Activated T-cell treated with anti-CD3 and anti-CD28 coated beads for 1 hour (primary cell): ENCODE measurements at places on chromosomes 12 and 14.

DNA sequence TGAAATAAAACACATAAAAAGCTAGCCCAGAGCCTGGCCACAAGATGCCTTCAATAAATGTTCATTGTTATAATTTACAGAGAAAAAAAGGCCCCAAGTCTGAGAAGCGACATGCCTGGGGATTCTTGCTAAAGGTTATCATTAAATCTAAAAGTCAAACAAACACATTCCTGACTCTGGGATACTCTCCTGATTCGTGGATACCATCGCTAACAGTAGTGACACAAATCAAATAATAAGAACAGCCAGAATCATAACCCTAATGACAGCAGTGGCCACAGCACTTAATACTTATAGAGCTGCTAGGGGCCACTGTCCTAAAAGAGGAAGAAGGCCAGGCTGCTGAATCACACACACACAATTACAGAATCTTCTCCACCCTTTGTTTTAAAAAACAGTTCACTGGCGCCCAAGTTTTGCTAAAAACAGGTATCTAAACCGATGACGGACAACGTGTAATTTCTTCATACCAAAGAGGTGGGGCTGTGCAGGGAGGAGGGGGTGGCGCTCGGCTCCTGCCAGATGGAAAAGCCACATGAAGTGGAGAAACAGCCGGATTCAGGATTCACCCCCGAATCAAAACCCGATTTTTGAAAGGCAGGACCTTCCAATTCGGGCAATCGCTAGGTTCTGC is 1.2 kb downstream of the CLIP1 start:
- no peak for DNase-seq

DNA sequence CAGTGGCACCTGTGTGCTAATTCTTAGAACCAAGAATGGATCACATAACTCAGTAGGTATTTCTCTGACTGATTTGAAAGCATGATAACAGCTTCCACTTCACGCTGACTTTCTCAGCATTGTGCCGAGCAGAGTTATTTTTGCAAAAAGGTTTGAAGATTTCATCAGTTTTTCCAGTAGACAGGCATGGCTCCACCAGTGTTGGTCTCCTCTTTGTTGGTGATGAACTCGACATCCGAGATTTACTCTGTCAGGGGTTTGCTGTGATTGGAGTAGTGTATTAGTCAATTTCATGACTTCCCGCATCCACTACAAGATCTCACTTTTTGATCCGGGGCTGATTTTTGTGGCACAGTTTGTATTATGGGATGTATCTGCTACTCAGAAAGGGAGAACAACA is 85.3 kb downstream of the PRKCH start:
- DNase-seq: no peak

DNA sequence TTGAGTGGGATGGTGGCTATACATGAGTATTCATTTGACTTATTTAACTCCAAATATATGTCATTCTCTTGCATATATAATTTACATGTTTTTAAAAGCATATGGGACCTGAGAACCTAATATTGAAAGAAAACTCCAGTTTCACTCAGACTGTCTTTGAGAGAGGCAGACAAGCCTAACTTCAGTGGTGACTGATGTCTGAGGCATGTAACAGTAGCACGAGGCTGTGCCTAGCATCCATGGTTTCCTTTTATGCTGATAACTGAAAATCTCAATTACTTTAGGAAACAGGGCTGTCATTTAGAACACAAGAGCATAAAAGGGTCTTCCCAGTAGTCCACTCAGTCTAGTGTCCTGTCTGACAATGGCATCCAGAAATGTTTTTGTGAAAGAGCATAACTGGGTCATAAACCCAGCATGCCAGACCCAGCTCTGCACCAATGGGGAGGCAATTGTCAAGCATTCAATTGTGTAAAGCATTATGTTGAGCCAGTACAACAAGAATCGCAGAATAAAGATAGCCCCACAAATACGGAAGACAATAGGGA is 24.3 kb downstream of the MAPK1IP1L start:
- DNase-seq: no peak

DNA sequence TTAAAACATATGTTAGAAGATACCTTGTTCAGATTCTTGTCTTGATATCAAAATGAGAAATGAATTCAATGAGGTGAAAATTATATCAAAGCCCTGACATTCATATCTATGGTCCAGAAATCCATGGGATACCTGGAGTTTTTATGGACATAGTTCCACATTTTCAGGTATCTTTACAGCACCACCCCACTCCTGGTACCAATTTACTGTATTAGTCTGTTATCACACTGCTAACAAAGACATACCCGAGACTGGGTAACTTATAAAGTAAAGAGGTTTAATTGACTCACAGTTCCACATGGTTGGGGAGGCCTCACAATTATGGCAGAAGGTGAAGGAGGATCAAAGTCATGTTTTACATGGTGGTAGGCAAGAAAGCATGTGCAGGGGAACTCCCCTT is 361.5 kb downstream of the PRKD1 start:
- no peak for DNase-seq

- no peak for DNase-seq
Observed at GRCh38 chr12:80271780-80272179, 172.3 kb upstream of the PTPRQ start.

DNA sequence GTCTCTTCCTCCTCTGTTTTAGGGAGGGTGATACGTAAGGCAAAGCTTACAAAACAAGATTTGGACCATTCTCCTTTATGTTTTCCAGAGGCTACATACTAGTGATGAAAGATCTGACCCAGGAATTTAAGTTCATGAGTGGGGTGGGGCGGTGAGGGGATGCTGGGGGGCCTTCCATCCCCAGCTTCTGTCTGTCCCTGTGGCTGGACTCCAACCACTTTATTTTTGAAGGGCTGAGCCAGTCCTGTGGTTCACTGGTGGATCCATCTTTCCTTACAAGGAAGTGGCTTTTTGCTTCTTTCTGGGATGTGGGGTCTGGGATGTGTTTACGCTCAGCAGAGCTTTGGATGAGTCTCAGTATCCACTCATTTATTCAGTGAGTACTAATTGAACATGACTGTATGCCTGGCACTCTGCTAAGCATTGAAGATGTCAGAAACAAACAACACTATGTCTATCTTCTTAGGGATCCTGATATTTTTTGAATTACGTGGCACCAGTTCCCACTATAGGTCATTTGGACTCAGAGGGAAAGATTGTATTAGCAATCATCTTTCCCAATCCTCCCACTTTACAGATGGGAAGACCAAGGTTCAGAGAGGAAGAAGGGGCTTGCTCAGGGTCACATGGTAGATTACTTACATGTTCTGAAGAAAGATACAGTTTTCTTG is 291.8 kb upstream of the TBX3 start:
- DNase-seq: no peak

DNA sequence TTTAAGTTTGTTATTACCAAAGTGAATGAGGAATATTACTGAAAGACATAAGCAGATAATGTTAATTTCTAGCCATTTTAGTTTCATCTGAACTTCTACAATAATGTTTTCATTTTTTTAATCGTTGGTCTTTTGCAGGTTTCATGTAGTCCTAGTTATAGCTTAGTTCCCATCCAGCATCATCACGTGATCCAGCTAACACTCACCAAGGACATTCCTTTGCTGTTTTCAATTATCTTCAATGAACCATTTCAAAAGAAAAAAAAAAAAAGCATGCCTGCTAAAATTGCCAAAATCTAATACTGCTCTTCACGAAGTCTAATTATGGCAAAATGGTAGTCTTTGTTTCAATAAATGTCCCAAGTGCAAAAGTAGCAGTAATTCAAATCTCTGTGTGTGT is 187.7 kb upstream of the ATXN7L3B start:
- no peak for DNase-seq

- DNase-seq: no peak
Observed at GRCh38 chr12:96053476-96054243, 18.3 kb upstream of the LTA4H start.

GRCh38 chr12:132071830-132072384 is 72.2 kb downstream of the DDX51 start:
- no peak for DNase-seq

DNA sequence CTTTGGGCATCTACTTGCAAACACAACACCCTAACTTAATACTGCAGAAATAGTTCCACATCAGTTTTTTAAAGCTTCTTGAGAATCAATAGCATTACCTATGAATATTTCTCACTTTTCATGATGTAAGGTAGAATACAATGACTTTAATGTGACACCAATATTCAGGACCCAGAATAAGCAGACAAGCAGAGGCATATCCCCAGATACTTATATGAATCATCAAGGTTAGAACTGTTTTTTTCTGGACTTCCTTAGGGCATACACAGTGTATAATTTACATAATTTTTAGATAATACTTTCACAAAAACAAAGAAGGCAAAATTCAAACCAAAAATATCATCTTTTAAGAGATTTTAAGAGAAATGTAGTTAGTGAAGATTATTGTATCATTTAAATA is 885.8 kb downstream of the FSCB start:
- DNase-seq: no peak

- no peak for DNase-seq
Observed at GRCh38 chr14:30420515-30420914, 138.4 kb upstream of the G2E3 start.

- DNase-seq: no peak
Observed at GRCh38 chr14:38874721-38875120, 228.3 kb downstream of the SEC23A start.

GRCh38 chr12:46158501-46158900 is 110.3 kb downstream of the SLC38A1 start:
- no peak for DNase-seq

- DNase-seq: no peak
Observed at GRCh38 chr12:75289753-75290152, 40.4 kb downstream of the CAPS2 start.

DNA sequence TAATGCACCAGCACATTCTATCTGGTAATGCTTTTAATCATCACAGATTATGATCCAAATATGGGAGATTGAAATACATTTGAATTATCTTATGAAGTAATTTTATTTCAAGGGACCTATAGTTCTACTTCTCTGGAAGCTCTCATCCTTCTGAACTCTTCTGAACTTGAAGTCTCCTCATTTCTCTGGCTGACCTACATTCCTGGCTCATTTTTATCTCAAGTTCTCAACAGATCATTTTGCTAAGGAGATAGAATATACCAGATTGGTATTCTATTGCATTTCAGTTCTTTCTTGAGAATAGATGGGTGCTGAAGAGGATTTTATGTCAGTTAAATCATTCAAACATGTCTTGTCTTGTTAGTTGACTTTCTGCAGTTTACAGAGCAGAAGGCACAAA is 7.9 kb downstream of the HMGA2 start:
- no peak for DNase-seq

- no peak for DNase-seq
Observed at GRCh38 chr12:111428081-111428727, 22.5 kb downstream of the SH2B3 start.

- DNase-seq: no peak
Observed at GRCh38 chr14:74547331-74547927, 53.9 kb downstream of the ISCA2 start.

GRCh38 chr12:60992087-60992486 is 1268.1 kb upstream of the USP15 start:
- no peak for DNase-seq

GRCh38 chr12:123142921-123143735 is 7.8 kb downstream of the PITPNM2 start:
- DNase-seq: no peak

DNA sequence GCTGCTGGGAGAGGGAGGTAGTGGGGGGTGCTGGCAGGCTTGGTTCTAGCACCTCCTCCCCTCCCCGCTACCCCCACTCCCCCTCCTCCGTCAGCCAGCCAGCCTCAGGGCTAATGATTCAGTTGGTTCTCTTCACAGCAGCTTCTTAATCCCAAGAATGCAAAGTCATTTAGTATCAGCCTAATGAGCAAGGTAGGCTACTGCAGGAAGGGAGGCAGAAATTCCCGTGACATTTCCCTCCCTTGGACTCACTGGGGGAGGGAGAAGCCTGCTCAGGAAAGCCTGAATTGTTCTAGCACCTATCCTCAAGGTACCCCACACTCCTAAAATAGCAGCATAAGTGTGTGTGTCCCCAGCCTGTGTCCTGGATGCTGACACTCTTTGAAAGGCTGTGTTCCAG is 29.8 kb downstream of the ITPK1 start:
- no peak for DNase-seq

DNA sequence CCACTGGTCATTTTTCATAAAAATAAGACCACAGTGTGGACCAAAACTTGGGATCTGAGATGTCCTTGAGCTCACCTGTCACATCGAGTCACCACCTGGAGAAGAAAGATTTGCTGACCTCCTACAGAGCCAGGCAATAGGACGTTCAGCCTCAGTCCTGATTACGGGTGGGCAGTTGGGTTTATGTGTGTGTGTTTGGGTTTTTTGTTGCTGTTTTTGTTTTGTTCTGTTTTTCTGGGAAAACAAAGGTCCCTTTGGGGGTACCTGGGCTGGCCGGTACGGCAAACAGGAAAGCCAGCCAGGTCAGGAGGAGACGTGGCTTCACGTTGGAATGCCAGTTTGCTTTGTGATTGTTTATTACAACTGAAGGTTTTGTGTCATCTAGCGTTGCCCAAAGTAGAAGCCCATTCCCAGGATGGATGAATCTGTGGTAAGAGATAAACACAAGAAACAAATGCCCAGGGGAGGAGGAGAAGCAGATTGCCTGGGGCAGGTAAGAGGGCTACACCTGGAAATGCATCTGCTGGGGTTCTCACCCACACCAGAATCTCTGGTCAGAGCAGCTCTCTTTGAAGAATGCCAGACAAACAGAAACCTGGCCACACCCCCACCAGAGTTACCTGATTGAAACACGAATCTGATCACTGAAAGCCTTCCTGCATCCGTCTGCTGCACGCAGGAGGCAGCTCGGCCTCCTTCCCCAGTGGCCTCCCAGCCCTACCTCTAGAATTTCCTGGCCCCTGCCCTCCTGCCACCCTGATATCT is 100.1 kb upstream of the DIO3 start:
- DNase-seq: no peak

DNA sequence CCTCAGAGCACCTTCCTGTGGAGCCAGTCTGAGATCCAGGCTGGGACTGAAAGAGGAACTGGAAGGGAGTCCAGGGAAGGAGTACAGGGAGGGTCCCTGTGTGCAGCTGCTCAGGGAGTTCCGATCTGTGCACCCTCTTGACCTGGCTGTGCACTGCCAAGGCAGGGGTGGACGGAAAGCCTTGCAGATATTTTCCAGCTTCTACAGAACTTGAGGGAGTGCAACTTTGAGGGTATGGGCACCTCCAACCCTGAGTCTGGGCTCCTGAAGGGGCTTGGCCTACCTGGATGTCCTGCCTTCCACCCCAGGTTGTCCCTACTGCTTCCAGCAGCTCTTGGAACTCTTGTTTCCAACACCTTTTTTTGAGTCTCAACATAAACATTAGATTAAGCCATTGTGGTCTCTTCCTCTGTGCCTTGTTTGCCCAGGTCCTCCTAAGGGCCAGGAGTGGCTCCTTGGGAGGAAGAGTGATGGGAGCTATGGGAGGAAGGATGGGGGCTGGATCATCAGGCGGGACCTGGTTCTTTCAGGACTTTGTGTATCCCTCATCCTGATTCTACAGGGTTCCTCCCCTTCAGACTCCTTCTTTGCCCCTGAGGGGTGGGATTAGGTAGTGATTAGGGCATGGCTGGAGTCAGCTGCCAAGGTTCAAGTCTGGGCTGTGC is 3.5 kb downstream of the KRT7 start:
- no peak for DNase-seq
